ENCODE measurements at places on chromosomes 2 and 18.

DNA sequence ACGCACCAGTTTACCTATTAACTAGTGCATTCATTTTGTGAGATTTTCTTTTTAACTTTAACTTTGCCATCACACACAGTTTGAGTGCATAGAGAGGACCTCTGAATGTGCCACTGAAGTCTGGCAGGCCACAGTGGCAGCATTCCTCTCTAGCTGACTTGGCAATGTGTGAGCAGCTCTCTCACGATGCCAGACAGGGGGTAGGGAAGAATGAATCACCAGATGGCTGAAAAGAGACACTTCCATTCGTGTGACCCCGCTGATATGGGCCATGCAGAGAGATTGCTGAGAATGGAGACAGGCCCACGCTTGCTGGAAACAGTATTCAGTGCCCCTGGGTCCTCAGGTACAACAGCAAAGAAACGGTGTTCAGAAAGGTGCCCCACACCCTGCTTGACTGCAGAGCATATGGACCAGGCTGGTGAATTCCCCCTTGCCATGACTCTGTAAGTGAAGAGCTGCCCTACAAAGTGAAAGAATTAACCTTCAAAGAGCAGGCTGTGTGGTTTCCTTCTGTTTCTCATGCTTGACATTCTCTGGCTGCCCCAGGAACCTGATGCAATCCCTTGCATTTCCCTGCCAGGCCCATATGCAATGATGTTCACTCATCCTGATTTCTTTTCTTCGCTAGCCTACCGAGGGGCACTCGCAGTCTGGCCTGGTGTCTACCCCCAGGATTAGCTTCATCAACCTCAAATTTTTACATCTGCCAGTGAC lies 236.1 kb downstream of the CDH20 start:
- no peak for DNase-seq

GRCh38 chr2:220335591-220335915 lies 708.1 kb downstream of the SLC4A3 start:
- peak; percentile 26 for DNase-seq

DNA sequence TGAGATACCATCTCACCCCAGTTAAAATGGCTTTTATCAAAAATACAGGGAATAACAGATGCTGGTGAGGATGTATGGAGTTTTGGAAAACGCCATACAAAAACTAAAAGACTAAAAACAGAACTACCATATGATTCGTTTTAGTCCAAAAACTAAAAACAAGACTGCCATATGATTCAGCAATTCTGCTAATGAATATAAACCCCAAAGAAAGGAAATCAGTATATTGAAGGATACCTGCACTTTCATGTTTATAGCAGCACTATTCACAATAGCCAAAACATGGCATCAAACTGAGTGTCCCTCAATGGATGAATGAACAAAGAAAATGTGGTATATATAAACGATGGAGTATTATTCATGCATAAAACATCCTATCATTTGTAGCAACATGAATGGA lies 224.4 kb upstream of the MC4R start:
- no peak for DNase-seq

DNA sequence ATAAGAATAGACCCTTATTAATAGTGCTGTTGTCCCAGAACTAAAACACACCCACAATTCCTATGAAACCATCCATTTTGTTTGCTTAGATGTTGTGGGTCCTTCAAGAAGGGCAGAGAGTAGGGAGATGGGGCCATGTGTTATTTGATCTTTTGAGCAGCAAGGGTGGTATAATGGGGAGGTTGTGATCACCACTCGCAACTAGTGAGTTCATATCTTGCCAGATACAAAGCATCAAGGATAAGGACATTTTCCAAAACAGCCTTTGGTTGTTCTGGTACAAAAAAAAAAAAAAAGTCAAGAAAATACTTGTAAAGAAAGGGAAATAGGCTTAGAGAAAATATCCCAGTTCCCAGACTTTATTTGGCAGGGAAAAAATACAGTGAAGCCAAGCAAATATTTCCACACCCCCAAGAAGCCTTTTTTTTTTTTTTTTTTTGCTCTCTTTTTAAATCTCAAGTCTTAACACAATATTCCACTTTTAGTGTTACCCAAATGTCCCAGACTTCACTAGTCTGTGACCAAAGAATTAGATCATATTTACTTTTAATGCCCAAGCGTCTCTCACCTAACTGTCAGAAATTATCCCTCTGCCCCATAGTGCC lies 54.1 kb downstream of the ANTXR1 start:
- DNase-seq = no peak

DNA sequence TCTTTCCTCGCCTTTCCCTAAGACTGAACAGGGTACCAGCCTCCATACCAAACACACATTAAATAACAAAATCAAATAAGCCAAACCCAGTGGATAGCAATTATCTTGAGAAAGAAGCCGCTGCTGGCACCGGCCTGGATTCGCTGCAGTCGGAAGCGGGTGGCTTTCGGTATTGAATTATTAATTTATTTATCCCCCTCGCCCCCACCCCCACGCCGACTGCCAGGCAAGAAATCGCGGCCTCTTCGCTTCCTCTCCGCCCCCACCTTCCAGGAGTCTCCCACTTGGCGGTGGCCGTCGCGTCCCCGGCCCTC lies 370 bp upstream of the ZNF804A start:
- DNase-seq = no peak
